MM.1S (cell line): ENCODE measurements at places on chromosomes 7 and 10.
A peak's percentile ranks its signal among the peaks of the same experiment; 100 is the strongest.

DNA sequence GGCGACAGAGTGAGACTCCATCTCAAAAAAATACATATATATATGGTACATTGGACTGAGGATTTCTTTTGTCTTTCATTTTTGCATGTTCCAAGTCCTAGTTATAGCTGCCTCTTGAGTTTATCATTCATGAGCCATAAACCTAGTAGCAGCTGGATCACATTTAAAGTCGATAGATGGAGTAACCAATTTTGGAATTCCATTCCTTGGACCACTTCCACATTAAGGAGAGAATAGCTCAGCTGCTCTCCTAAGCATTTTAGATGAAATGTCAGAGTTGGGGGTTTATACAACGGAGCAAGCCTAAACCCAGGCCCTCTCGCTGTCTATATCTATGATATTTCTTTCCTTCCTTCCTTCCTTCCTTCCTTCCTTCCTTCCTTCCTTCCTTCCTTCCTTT lies 141.2 kb downstream of the LYZL1 start:
- DNase-seq: no peak
- no peak overlapping the region for H3K4me3 ChIP-seq
- H3K4me1 ChIP-seq: no peaks in the 10 kb centered on the region
- no peak overlapping the region for H3K27ac ChIP-seq

DNA sequence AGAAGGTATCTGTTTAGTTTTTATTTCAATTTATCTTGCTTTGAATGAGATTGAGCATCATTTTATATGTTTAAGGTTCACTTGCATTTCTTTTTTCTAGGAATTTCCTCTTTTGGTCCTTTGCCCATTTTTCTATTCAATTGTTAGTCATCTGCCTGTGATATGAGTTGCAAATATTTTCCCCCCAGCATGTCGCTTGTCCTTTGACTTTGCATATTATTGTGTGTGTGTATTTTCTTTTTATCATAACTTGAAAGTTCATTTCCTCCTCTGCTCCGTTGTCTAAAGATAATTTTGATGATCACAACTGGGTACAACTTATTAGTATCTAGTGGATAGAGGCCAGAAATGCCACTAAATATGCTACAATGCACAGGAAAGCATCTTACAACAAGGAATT lies 132.7 kb upstream of the MDFIC start:
- no peaks in the 10 kb centered on the region for H3K4me1 ChIP-seq
- H3K27ac ChIP-seq: no peak overlapping the region
- no peaks in the 10 kb centered on the region for H3K27me3 ChIP-seq
- DNase-seq: no peak

DNA sequence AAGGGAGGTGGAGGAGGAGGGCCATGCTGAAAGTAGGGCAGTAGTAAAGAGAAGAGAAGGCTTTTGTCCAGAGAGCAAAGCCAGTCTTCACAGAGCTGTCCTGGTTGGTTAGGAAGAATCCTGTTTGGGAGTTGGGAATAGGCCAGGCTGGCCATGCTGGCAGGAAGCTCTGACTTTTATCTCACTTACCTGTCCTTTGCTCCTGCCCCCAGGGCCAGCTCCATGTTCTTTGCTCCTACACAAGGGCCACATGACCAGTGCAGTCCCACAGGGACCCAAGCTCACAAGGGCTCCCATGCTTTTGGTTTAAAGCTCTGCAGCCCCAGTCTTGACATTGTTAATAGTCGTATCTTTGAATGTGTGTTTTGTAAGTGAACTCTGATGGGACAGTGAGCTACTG lies 161.6 kb upstream of the KMT2E start:
- no peak overlapping the region for H3K4me3 ChIP-seq
- no peaks in the 10 kb centered on the region for H3K36me3 ChIP-seq
- H3K27me3 ChIP-seq: no peaks in the 10 kb centered on the region
- H3K4me1 ChIP-seq: peaks cover 10% of the 10 kb centered on the region

DNA sequence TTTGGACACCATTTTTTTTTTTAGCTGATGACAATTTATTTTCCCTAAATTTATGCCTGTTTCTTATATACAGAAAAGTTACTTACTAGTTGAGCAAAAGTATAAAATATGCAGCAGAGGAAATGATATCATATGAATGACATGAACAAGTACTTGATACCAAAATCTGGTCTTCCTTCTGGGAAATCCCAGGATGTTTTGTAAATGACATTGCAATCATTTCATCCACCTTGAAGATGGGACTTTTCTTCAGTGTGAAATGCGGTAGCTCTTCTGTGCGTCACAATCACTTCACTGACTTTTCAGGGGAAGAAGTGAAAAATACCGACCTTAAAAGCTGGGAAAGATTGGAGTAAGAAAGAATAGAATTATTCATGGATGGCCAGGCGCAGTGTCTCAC lies 23.8 kb downstream of the C1QL3 start:
- no peak for DNase-seq
- H3K27ac ChIP-seq: no peak overlapping the region
- no peak overlapping the region for H3K4me3 ChIP-seq
- H3K4me1 ChIP-seq: no peaks in the 10 kb centered on the region
- no peaks in the 10 kb centered on the region for H3K27me3 ChIP-seq

GRCh38 chr7:131455001-131455400 lies 101.4 kb downstream of the PODXL start:
- H3K4me1 ChIP-seq: 0 out of 2 replicates have a peak, but pooled peaks cover 6% of the 10 kb centered on the region
- H3K27me3 ChIP-seq: no peaks in the 10 kb centered on the region
- no peak overlapping the region for H3K4me3 ChIP-seq
- H3K27ac ChIP-seq: no peak overlapping the region
- H3K36me3 ChIP-seq: no peaks in the 10 kb centered on the region

DNA sequence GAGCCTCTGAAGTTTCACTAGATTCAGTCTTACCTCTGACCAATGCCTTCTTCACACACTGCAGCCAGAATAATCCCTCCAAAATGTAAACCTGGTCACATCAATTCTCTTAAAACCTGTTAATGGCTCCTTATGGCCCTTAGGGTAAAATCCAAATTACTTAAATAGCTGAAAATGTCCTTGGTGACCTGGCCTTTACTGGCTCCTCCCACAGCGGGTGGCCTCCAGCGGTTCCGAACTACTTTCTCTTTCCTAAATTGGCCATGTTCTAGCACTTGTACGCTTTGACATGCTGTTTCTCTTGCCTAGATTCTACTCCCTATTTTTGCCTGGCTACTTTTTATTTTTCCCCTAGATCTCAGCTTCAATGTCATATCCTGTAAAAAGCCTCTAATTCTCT lies 36.1 kb downstream of the AGK start:
- no peaks in the 10 kb centered on the region; the same call in 1 of the 2 replicates for H3K36me3 ChIP-seq
- no peaks in the 10 kb centered on the region for H3K4me1 ChIP-seq
- no peak overlapping the region for H3K4me3 ChIP-seq
- DNase-seq: no peak
- no peak overlapping the region for H3K27ac ChIP-seq

GRCh38 chr7:107506674-107507339 lies 37.0 kb downstream of the GPR22 start:
- DNase-seq: no peak
- no peaks in the 10 kb centered on the region for H3K27me3 ChIP-seq
- 0 out of 2 replicates have a peak, but pooled peaks cover 7% of the 10 kb centered on the region for H3K4me1 ChIP-seq
- H3K4me3 ChIP-seq: no peak overlapping the region
- peak overlapping the region; percentile 2; the same call in 1 of the 2 replicates for H3K27ac ChIP-seq

GRCh38 chr10:47248386-47249090 lies 51.5 kb upstream of the GDF10 start:
- no peak overlapping the region for H3K27ac ChIP-seq
- H3K27me3 ChIP-seq: no peaks in the 10 kb centered on the region
- H3K4me1 ChIP-seq: no peaks in the 10 kb centered on the region
- no peak for DNase-seq

- no peak overlapping the region for H3K27ac ChIP-seq
- H3K36me3 ChIP-seq: no peaks in the 10 kb centered on the region
- DNase-seq: no peak
- H3K4me3 ChIP-seq: no peak overlapping the region
- no peaks in the 10 kb centered on the region for H3K27me3 ChIP-seq
- no peaks in the 10 kb centered on the region for H3K4me1 ChIP-seq
These were observed 78.5 kb downstream of the EBF3 start for GRCh38 chr10:129885526-129885925.

GRCh38 chr10:7317786-7318446 lies 92.9 kb downstream of the SFMBT2 start:
- H3K4me3 ChIP-seq: no peak overlapping the region
- H3K27me3 ChIP-seq: no peaks in the 10 kb centered on the region
- H3K27ac ChIP-seq: no peak overlapping the region
- H3K4me1 ChIP-seq: no peaks in the 10 kb centered on the region
- 0 out of 2 replicates have a peak, but pooled peaks cover 4% of the 10 kb centered on the region for H3K36me3 ChIP-seq

DNA sequence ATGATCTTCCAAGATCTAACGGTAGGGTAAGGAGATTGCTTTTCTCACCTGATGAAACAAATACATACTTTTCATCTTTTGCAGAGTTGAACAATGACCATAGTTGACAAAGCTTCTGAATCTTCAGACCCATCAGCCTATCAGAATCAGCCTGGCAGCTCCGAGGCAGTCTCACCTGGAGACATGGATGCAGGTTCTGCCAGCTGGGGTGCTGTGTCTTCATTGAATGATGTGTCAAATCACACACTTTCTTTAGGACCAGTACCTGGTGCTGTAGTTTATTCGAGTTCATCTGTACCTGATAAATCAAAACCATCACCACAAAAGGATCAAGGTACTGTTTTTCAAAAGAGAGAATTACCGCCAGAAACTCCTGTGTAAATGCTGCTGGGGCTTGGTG lies 79.9 kb downstream of the ANKRD61 start:
- no peak overlapping the region for H3K27ac ChIP-seq
- H3K27me3 ChIP-seq: no peaks in the 10 kb centered on the region
- peaks cover 12% of the 10 kb centered on the region for H3K36me3 ChIP-seq
- no peak overlapping the region for H3K4me3 ChIP-seq
- peaks cover 13% of the 10 kb centered on the region for H3K4me1 ChIP-seq
- no peak for DNase-seq

GRCh38 chr10:26481315-26481692 lies 43.2 kb downstream of the APBB1IP start:
- H3K4me3 ChIP-seq: no peak overlapping the region
- H3K27me3 ChIP-seq: no peaks in the 10 kb centered on the region
- no peaks in the 10 kb centered on the region for H3K4me1 ChIP-seq
- no peak overlapping the region for H3K27ac ChIP-seq
- DNase-seq: no peak
- no peaks in the 10 kb centered on the region for H3K36me3 ChIP-seq
